ENCODE measurements at places on chromosomes 1 and 21. TPM values are rescaled to one million over a fixed set of nuclear protein-coding genes. Genes with fewer than 3 reads are reported as not detected.

The FNDC10 gene
- 6.3 TPM for total RNA-seq

The TEX38 gene
- total RNA-seq: not detected

- H3K27me3 ChIP-seq: no peaks in the 10 kb centered on the region
- no peak overlapping the region for H3K4me3 ChIP-seq
- no peak for DNase-seq
- H3K36me3 ChIP-seq: peaks cover 10% of the 10 kb centered on the region
- no peaks in the 10 kb centered on the region for H3K4me1 ChIP-seq
- H3K27ac ChIP-seq: peak overlapping the region; percentile 50
Measured at GRCh38 chr1:158998037-158998780, 11.5 kb upstream of the IFI16 start.

- H3K36me3 ChIP-seq: no peaks in the 10 kb centered on the region
- H3K4me1 ChIP-seq: no peaks in the 10 kb centered on the region
- DNase-seq: no peak
- H3K27me3 ChIP-seq: no peaks in the 10 kb centered on the region
Measured at GRCh38 chr1:237562242-237562823, 328.4 kb downstream of the ZP4 start.

DNA sequence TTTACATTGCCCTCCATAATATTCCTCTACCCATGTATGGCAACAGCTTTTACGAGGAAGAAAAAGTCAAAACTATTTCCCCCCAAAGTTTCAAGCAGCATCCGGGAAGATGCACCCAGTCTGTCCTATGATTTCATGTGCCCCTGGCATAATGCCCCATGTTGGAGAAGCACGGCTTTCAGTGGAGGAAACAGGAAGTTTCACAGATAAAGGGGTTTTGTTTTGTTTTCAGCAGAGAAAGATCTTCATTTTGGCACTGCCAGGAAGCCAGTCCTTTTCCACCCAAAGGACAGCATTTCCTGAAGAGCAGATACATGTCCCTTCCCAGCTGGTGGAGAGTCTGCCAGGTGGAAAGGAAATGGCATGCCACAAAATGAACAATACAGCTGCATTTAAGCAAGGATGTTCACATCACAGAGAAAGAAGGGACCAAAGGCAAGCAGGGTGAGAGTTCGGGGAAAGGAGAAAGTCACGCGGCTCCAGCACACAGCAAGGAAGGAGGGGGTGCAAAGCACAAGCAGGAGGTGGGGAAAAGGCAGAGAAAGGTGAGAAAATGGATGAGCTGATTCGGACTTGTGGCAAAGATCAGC, 95.3 kb upstream of the HIVEP3 start:
- DNase-seq: no peak
- no peaks in the 10 kb centered on the region for H3K36me3 ChIP-seq
- no peaks in the 10 kb centered on the region for H3K27me3 ChIP-seq

The SLC35F3 gene
- total RNA-seq: 0.19 TPM

- no peak for DNase-seq
- H3K27me3 ChIP-seq: peaks cover 3% of the 10 kb centered on the region
- no peak overlapping the region for H3K27ac ChIP-seq
- peaks cover 47% of the 10 kb centered on the region for H3K4me1 ChIP-seq
- H3K4me3 ChIP-seq: no peak overlapping the region
Measured at GRCh38 chr1:116991171-116991845, 10.3 kb upstream of the CD101 start.

DNA sequence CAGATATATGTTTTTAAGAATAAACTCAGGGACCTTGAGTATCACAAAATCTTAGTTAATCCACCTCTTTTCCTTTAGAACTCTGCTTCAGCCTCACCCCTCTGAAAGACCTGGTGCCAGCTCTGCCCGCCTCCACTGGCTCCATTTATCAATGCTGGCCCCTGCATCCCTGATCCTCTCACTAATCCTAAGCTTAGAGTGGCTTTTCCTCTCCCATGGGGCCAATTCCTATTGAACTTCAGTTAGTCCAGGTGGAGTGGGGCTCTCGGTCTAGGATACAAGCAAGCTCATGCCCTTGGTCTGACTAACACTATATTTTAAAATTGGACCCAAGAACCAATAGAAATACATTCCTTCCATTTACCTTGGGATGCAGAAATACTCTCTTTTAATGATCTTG, 87.0 kb downstream of the RGS7 start:
- no peak overlapping the region for H3K27ac ChIP-seq
- no peak for DNase-seq
- no peaks in the 10 kb centered on the region for H3K27me3 ChIP-seq
- H3K4me1 ChIP-seq: no peaks in the 10 kb centered on the region
- H3K36me3 ChIP-seq: no peaks in the 10 kb centered on the region

The AQP10 gene
- not detected for total RNA-seq

DNA sequence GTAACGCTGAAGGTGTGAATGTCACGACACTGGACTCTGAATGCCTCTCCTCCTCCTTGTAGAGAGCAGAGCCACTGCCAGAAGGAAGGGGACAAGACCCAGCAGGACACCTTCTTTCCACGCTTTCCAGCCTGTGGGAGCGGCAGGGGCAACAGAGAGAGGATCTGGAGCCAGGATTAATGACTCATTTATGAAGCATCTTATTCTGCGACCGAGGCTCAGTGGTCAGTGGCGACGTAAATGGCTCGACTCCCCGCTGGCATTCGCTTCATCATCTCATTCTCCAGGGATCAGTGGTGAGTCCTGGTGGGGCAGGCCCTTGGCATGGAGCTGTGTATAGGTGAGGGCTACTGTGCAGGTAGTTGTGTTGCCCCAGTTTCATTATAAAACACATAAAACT, 4.6 kb downstream of the SLC37A1 start:
- H3K4me3 ChIP-seq: no peak overlapping the region
- H3K36me3 ChIP-seq: peaks cover 34% of the 10 kb centered on the region
- H3K4me1 ChIP-seq: peaks cover 17% of the 10 kb centered on the region
- H3K27ac ChIP-seq: no peak overlapping the region
- no peak for DNase-seq

DNA sequence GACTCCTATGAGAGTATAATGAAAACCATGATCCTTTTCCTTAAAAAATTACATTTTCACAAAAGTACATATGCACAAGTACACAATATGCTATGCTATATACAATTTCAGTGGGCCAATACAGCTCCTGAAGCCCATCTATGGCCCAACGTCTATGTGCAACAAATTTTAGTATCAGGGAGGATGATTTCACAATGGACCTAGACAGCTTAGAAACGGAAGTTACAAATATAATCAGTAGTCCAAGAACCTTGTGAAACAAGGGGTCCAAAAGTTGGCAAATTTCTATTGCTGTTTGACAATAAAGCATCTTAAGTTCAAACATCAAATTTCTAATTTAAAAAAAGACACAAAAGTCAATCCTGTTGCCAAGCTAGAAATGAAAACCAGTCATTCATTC, 87.0 kb downstream of the DPYD start:
- no peaks in the 10 kb centered on the region for H3K4me1 ChIP-seq
- H3K27ac ChIP-seq: no peak overlapping the region
- H3K27me3 ChIP-seq: no peaks in the 10 kb centered on the region
- H3K36me3 ChIP-seq: no peaks in the 10 kb centered on the region
- H3K4me3 ChIP-seq: no peak overlapping the region

GRCh38 chr1:37515185-37516034, 844 bp upstream of the MEAF6 start:
- no peaks in the 10 kb centered on the region for H3K27me3 ChIP-seq
- DNase-seq: no peak
- peak overlapping the region; percentile 88 for H3K4me3 ChIP-seq
- peak overlapping the region; percentile 89 for H3K27ac ChIP-seq

The CENPF gene
- 4.1 TPM for total RNA-seq

- H3K27me3 ChIP-seq: no peaks in the 10 kb centered on the region
- H3K27ac ChIP-seq: no peak overlapping the region
- H3K4me3 ChIP-seq: no peak overlapping the region
- peaks cover 7% of the 10 kb centered on the region for H3K4me1 ChIP-seq
- DNase-seq: no peak
Measured at GRCh38 chr21:33256019-33256418, 10.1 kb upstream of the IL10RB start.

DNA sequence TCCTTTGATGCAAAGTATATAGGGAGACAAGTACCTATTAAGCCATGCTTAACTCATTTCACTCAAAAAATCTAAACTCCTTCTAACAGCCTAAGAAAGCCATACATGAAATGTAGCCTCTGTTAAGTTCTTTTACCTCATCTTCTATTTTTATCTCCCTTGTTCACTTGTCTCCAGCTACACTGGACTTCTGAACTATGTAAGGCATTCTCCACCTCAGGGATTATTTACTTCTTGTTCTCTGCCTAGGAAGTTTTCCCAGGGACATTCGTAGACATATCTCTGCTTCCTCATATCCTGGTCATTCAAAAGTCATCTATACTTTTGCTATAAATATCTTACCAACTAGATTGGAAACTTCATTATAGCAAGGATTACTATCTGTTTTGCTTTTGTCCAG, 96.9 kb downstream of the COP1 start:
- no peak overlapping the region for H3K4me3 ChIP-seq
- H3K4me1 ChIP-seq: no peaks in the 10 kb centered on the region
- H3K36me3 ChIP-seq: no peaks in the 10 kb centered on the region
- H3K27ac ChIP-seq: no peak overlapping the region
- no peaks in the 10 kb centered on the region for H3K27me3 ChIP-seq

The SYCP1 gene
- not detected for total RNA-seq

DNA sequence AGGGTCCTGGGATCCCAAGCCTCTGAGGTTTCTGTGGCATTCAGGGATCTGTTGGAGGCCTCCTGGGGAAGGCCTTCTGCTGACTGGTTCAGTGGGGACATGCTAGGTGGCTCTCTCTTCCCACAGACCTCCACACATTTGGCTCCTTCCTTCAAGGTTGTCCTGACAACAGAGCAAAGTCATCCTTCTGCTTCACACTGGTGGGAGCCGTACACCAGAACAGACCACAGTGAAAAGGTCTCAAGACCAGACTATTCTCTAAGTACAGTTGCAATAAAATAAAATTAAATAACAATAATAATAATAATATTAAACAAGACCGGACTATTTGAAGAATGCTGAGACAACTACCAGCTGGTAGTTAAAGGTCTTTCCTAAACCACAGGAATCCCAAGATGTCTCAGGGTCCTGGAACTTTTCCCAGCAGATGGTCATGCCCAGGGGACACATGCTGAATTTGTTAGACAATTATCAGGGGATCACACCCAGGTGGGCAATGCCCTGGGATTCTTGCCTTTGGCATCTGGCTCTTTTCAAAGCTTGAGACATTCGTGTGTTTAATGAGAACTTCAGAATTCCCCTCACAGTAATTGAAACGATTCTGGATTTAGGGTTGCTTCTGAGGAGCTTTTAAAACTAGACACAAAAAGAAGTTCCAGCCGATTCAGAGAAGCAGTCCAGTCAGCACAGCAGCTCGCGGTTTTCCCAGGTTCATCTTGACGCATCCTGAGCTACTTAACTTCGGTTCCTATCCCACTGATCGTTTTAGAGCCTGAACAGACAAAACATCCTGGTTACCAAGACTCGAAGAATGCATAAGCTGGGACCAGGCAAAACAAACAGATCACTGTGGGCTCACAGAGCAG, 22.9 kb downstream of the HTR1D start:
- H3K36me3 ChIP-seq: no peaks in the 10 kb centered on the region
- no peaks in the 10 kb centered on the region for H3K4me1 ChIP-seq
- H3K27me3 ChIP-seq: no peaks in the 10 kb centered on the region
- H3K4me3 ChIP-seq: no peak overlapping the region

The DMBX1 gene
- total RNA-seq: not detected

The CHI3L1 gene
- 0.30 TPM for total RNA-seq

DNA sequence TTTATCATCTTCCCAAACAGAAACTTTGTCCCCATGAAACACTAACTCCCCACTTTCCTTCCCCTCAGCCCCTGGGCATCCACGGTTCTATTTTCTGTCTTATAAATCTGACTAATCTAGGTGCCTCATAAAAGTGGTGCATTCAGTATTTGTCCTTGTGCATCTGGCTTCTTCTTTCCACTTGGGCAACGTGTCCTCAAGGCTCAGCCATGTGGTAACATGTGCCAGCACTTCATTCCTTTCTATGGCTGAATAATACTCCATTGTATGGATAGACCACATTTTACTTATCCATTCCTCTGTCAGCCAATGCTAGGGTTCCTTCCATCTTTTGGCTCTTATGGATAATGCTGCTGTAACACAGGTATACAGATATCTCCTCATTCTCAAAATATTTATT, 305.0 kb upstream of the RUNX1 start:
- H3K27ac ChIP-seq: no peak overlapping the region
- no peaks in the 10 kb centered on the region for H3K27me3 ChIP-seq
- H3K4me3 ChIP-seq: no peak overlapping the region
- no peak for DNase-seq

- no peak overlapping the region for H3K4me3 ChIP-seq
- no peaks in the 10 kb centered on the region for H3K4me1 ChIP-seq
- no peaks in the 10 kb centered on the region for H3K36me3 ChIP-seq
Measured at GRCh38 chr1:159959451-159959850, 5.4 kb upstream of the SLAMF9 start.

The NUDT4B gene
- total RNA-seq: 0.55 TPM

The IFI44 gene
- total RNA-seq: 27.0 TPM

GRCh38 chr1:3168678-3169077, 99.7 kb downstream of the PRDM16 start:
- H3K27me3 ChIP-seq: no peaks in the 10 kb centered on the region
- H3K4me3 ChIP-seq: no peak overlapping the region
- no peaks in the 10 kb centered on the region for H3K36me3 ChIP-seq
- H3K4me1 ChIP-seq: peaks cover 2% of the 10 kb centered on the region

- DNase-seq: no peak
- no peak overlapping the region for H3K27ac ChIP-seq
- H3K36me3 ChIP-seq: no peaks in the 10 kb centered on the region
- no peaks in the 10 kb centered on the region for H3K4me1 ChIP-seq
- no peaks in the 10 kb centered on the region for H3K27me3 ChIP-seq
Measured at GRCh38 chr1:10834770-10835412, 38.4 kb upstream of the CASZ1 start.

DNA sequence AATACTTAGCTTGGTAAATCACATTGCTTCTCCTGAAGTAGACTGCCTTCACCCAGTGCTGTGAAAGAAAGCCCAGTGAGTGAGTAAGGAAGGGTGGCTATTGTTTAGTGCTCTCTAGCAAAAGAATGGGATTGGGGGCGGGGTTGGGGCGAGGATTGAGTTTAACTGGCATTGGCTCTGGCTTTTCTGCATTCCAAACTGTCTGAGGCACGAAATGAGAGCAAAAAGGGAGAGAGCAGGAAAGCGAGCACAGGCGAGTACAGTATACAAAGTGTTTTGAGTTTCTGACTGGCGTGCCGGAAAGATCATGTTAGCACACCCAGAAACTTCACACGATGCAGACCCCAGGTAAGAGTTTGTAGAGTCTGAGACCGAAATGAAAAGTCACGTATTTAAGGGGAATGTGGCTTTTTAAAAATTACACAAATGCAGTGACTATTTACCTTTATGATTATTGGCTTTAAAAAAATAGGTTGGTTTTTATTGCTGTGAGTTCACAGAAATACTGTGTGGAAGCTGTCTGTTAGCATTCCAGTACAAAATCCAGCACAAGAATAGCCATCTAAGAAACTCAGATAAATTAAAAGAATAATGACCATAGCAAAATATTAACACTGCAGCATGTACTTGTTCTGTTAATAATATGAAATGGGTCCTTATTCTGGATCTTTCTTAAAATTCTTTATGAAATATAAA, 155.4 kb downstream of the CLEC20A start:
- H3K27me3 ChIP-seq: no peaks in the 10 kb centered on the region
- H3K27ac ChIP-seq: no peak overlapping the region
- no peak for DNase-seq
- H3K36me3 ChIP-seq: no peaks in the 10 kb centered on the region
- no peak overlapping the region for H3K4me3 ChIP-seq
